ENCODE measurements at places on chromosomes 4 and X.

DNA sequence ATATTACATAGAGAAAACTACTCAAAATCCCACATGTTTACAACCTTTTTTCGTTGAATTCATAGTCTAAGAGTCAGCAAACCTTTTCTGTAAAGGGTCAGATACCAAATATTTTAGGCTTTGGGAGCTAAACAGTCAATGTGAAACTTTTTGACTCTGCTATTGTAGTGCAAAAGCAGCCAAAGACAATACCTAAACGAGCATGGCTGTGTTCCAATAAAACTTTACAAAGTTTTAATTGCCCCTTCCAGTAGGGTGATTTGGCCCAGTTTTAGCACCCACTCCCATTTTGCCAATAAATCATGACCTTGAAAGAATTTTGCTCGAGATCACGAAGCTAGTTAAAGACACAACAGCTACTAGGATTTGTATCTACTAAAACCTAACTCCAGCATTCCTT is 147.2 kb downstream of the ANKRD50 start:
- DNase-seq, result no peak

DNA sequence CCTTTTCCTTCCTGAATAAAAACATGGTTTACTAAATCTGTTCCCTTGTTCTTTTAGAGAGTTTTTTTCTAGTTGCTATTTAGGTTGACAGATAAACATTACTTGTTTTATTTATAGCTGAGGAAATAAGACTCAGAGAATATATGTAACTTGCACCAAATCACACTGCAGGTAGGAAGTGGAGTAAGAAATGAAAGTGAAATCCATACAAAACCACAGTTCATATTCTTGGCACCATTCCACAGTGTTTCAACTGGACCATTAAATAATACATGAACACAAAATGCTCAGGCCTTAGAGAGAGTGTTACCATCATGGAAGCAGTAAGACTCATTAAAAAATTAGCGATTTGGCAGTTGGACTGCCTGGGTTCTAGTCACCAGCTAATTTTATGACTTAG is 326.9 kb upstream of the SLIT2 start:
- DNase-seq, result no peak

GRCh38 chrX:135009838-135010237 is 12.5 kb downstream of the RTL8B start:
- DNase-seq, result peak; percentile 1

- DNase-seq, result no peak
These were observed 46.5 kb downstream of the USP9X start for GRCh38 chrX:41131766-41132165.

DNA sequence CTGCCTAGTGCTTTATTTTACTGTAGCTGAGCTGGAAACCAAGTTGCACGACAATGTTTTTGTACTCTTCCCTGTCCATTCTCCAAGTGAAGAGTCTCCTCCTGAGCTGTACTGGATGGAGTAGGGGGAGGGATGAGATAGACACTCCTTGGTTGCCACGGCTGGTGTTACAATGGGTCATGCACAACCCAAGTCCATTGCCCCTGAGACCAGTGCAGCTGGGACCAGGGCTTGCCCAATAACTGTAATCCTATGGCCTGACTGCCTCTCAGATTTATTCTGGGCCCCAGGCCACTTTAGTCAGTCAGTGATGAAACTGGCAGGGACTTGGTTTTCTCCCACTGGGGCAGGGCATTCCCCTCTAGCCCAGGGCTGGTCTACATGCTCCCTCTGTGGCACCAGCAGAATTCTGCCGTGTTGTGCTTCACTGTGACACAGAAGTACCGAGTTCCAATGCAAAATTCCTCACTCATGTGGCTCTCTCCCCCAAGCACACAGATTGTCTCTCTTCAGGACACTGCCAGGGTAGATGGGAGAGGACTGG is 203.3 kb upstream of the PCDH18 start:
- no peak for DNase-seq

GRCh38 chr4:139603576-139604410 is 47.8 kb upstream of the SETD7 start:
- DNase-seq, result peak; percentile 75

DNA sequence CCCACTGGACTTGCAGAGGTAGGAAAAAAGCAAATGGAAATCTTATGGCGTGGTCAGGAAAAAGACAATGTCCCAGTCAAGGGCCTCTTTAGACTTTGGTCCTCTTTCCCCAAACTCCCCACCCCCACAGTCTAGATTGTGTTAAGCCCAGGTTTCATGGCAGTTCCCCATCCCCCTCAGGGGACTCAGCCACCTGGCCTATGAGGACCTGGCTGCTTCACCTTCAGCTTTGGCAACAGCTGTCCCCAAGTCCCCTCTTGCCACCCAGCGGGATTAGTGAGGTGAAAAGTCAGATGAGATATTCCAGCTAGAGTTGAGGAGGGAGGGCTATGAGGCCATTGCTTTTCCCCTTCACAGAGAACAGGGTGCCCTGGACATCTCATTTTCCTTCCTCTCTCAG is 457 bp downstream of the RIPPLY1 start:
- no peak for DNase-seq

DNA sequence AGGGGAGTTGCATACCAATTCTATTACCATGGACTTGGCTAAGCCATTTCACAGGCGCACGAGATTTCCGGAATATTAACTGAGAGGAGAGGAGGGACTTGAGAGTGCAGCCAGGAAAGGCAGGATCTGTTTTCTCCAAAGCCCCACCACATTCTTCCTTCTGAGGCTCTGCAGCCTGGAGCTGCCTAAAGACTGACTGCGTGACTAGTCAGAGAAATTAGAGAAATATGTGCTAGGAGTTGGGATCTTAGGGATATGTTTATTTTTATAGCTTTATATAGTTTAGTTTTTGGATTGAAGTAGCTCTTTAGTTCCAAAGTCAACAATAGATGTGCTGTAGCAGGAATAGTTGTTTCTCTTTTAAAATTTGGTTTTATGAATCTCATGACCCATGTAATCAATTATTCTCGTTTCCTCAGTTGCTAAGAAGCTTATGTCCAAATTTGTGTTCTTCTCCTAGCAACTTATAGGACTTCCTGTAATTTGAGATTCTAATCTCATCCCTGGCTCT is 300.1 kb upstream of the DDX53 start:
- no peak for DNase-seq

DNA sequence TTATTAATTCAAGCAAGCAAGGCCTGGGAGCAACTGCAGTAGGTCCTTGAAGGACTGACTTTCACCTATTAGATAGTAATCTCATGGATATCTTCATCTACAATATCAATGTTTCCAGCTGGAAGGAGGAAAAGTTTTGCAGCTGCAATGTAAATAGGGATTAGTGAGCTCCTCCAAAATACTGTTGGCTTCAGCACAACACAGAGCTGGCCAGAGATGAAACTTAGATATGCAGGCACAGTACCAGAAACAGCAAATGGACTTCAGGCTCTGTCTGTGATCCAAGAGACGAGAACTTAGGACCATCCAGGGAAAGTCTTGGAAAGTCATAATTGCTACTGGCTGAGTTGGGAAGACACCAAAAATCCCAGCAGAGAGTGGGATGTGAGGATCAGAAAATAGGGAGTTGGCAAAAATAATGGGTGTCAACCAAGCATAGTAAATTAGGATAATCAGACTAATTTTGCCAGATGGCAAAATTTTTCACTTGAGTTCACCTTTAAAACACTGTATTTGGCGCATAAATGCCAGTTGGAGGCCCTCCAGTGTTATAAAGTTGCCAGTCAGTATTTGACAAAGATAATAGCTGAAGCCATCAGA is 57.5 kb downstream of the PARM1 start:
- no peak for DNase-seq

- no peak for DNase-seq
These were observed 187.7 kb upstream of the LNX1 start for GRCh38 chr4:53779025-53779424.

DNA sequence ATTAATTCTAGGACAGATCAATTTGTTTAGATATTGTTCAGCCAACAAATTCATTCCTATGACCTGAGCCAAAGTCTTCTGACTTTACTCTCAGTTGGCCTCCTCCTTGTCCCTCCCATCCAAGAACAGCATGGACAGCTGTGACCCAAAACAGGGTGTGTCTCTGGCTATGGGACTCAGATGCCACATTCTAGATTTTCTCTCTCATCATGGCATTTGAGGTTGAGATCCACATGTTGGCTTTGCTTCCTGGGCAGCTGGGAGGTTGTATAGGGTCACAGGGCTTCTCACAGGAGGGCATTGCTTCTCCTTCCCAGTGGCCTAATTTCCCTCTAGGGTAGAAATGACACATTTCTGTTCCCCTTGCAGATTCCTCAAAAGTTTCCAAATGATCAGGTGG is 22.6 kb upstream of the EGF start:
- DNase-seq, result no peak

DNA sequence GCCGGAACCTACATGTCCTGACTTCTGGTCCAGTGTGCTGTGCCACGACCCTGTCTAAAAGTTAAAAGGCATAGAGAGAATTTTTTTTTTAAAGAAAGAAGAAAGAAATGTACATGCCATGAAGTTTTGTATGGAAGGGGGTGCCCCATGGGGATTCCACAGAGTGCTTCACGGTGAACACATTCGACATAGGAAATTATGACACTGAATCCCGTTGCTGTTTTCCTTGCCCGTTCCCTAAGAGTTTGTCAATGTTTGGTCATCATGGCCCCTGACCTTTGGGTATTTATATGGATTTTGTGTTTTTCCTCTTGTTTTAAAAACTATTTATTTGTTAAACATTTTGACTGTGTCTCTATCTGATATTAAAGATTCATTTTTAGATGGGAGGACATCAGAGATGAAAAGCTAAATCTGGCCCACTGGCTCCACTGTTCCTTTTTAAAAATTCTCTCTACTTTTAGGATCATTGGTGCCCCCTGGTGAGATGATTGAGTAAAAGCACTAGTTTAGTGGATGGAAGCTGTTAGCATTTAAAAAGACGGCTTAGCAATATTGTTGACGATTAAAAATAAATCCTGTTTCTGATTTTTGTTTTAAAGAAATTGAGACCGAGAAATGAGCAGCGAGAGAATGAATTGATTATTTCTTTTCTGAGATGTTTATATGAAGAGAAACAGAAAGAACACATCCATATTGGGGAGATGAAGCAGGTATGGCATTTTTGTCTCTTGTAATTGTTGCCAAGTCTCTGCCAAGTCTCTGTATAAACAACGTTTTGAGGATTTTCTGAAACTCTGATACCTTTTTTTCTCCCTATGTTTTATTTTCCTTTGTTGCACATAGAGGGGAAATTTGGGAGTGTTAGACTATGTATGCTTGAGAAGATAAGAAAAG is 75.0 kb downstream of the PTTG2 start:
- DNase-seq, result peak; percentile 72

DNA sequence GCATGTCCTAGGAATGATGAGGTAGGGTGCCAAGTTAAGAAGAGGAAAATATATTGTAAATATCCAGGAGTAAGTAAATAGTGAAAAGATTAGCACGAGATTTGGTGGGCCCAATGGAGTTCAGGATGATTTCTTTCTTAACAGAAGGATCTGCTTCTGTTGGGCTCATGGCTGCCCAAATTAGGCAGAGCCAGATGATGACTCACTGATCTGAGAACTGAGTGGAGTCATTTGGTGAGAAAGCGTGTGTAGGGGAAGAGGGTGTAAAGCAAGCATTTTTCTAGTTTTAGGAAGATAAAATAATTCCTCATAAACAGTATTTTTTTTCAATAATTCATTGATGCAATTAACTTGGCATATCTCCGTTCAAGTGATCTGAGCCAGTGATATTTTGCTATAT is 1.6 kb downstream of the TBX22 start:
- DNase-seq, result no peak

- DNase-seq, result peak; percentile 23
These were observed 48.8 kb upstream of the FAM9A start for GRCh38 chrX:8849945-8850344.

DNA sequence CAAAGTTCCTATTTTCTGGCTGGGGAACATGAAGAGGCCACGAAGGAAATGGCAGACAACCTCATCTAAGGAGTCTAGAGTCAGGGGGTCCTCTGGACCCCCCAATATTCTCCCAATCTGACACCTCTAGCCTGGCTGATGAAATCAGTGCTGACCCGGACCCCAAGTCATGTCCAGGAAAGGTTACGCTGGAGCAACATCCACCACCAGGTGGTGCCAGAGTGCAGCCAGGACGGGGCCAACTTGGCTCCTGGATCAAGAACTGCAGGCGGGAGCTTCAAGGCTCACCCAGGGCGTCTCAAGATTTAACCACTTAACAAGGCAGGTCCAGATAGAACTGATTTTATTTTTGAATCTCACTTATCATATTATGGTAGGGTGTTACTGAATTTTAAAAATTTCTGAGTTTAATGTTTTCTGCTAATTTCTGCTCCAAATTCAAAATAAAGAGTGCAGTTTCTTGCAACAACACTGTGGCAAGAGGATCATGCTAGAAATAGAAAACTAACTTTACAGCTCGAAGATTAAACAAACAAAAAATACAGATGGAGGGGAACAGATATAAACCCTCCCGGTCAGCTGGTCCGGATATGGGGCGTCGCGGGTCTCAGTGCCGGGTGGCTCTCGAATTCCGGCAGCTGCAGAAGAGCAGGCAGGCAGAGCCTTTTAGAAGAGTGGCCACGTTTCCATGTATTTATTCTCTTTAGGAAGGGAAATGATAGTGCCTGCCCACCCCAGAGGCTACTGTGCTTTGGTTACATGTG is 135.5 kb downstream of the AFAP1 start:
- DNase-seq, result peak; percentile 78

DNA sequence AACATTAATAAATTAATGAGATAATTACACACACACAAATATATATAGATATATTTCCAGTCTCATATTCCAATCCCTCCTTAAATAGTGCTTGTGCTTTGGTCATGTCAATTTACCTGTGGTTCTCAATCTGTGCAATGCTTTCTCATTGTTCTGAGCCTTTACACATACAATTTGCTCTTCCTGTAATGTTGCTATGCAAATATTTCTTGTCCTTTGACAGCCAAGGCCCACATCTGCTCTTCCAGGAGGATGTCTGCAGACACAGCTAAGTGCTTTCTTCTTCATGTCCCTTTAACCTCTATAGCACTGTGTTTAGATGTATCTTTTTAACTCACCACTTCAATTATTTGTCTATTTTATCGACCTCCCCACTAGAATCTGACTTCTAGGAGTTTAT is 67.3 kb upstream of the RAPGEF2 start:
- DNase-seq, result no peak

DNA sequence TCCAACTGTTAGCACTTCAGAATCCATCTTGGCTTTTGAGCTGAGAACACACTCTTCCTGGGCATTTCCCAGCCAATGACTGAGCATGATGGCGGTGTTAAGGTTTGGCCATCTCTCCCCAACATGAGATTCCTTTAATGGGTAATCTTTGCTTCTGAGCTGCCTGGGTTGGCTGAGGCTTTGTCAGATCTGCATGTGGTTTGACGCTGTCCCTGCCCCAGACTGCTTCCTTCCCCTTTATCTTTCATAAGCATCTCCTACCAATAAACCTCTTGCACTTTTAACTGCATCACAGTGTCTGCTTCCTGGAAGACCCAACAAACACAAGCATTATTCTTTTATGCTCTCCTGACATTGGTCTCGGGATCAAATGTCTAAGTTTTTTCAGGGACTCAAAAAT is 31.5 kb upstream of the DIPK2B start:
- DNase-seq, result no peak

- DNase-seq, result no peak
These were observed 223.2 kb downstream of the FAM47A start for GRCh38 chrX:33908898-33909297.

- DNase-seq, result no peak
These were observed 37.8 kb upstream of the FRMD7 start for GRCh38 chrX:132165651-132166050.
